Activated gamma-delta T cell (primary cell): ENCODE measurements at places on chromosomes 3 and 15.
A peak's percentile ranks its signal among the peaks of the same experiment; 100 is the strongest.

GRCh38 chr3:107392549-107393165 lies 15.4 kb downstream of the CCDC54 start:
- DNase-seq = no peak

- DNase-seq = no peak
These were observed 25.0 kb upstream of the CYP11A1 start for GRCh38 chr15:74392451-74392830.

DNA sequence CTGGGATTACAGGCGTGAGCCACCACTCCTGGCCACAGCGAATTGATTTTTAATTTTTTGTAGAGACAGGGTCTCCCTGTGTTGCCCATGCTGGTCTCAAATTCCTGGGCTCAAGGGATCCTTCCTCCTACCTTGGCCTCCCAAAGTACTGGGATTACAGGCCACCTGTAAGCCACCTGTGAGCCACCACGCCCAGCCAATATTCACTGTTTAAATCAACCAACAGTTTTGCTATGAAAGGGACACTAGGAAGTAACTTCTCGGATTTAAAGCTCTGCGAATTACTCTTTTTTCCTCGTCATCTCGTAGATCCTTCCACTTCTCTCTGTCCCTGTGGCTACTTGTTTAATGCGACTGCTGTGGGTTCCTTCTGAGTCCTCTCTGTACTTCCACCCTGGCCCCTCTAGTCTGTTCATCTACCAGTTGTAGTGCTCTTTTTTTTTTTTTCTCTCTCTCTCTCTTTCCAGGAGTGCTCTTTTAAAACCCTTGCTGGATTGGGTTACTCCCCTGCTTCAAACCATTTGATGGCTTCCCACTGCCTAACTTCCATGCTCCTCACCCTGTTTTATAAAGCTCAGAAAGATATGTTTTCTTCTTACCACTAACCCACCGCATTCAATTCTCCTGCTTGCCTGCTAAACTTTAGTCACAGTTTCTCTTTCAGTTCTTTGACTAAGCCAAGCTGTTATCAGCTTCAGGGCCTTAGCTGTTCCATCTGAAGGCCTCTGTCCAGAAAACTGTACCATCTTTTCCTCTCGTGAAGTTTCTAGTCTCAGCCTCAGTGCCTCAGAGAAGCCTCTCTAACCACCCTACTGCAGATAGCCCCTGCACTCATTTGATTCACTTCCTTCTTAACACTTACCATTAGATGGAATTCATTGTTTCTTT lies 12.4 kb downstream of the RTF1 start:
- no peak for DNase-seq

GRCh38 chr15:43204016-43204901 lies 16.6 kb downstream of the EPB42 start:
- DNase-seq = no peak

- no peak for DNase-seq
These were observed 12.5 kb downstream of the RASA2 start for GRCh38 chr3:141499284-141499683.

DNA sequence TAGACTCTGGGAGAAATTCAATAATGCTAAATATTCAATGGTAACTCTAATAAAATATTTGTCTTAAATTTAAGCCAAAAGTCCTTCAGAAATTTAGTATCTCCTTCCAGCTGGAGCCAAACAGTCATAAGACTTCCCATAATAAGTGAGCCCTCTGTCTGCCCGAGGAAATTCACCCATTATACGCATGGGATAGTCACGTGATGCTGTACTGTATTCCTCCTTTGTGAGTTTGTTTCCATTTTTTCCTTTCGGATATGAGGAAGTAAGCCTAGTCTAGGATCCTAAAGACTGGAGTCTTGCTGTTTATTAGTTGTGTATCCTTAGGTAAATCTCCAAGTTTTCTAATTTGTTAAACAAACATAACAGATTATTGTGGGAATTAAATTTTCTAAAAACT lies 110.4 kb upstream of the PLAAT1 start:
- DNase-seq = no peak

DNA sequence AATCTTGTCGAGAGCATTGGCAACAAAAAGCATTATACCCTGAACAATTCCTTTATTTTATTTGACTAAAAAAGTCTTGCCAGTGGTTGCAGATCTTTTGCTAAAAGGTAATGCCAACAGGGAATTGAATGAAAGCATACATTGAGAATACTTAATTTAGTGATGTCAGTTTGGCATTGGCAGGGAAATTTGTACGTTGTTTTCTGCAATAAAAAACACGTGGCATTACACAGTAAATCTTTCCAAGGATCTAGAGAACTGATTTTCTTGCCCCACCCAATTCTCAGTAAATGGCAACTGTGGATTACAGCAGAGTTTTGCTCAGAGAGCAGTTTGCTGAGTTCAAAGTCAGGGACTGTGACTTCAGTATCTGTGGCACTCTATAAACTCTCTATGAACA lies 38.3 kb upstream of the IGSF10 start:
- no peak for DNase-seq

- DNase-seq = no peak
These were observed 65.7 kb downstream of the TMCC1 start for GRCh38 chr3:129827765-129828164.

DNA sequence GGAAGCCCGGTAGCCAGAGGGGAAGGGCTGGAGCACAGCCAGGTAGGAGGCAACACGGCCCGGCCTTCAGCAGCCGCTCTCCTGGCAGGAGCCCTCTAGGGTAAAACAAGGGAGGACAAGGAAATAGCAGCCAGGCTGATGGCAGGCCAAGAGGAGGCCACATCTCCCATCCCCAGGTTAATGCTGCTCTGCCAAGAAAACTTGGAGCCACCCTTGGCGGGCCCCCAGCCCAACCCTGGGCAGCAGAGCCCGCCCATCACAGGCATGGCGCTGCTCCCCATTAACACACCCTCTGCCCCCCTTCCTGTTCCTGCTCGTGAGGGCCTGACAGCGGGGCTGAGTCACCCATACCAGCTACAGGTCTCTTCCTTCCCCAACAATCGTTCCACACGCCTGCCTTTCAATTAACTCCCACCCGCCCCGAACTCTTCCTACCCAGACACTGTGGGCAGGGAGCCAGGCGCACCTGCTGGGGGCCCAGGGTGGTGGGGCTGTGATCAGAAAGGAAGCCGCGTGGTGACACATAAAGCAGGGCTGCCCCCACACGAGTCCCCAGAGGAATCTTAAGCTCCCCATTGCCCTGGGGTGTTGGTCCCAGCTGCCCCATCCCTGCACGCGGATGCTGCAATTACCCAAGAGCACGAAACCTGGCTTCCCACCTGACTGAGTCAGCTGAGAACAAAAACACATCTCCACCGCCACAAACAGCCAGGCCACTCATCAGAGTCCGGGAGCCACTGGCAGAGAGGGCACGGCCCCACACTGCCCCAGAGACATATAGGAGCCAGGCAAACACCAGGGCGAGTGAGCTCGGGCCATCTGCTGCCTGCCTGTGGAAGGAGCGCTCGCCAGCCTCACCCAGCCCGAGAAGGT lies at the start of gene C15orf62:
C15orf62 (plus strand) TSS at position 707 of the 873 bp plus-strand sequence. CDS start 516 bp downstream, outside the sequence.
- peak; percentile 46 for DNase-seq

GRCh38 chr3:46539443-46540005 lies 26.6 kb downstream of the LRRC2 start:
- no peak for DNase-seq

DNA sequence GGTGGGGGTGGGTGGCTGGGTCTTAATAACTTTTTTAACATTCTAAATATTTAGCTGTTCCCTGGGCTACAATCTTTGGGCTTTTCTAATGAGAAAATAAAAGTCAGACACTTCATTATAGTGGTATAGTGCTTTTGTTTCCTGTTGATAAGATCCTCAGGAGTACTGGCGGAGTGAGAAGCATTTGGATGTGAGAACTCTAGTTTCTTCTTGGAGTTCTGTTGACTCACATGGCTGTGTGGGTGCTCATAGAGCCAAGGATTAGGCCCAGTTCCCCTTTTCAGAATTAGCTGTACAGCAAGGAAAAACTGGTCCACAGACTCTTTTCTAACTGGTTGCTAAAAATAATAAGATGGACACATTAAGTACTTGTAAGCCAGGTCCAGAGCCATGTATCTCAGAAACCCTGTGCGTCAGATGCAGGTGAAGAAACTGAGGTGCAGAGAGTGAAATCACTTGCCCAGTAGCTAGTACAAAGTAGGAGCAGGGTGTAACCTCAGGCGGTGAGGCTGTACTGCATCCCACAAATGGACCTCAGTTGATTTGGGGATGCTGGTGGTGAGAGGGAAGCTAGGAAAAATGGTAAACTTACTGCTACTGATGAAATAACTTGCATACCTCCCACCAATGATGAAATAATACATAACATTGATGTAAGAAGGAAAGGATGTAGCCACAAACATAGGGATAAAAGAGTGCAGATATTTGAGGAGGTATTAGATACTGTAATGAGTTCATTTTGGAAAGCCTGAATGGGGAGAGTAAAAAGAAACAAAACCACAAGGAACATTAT lies 2.3 kb downstream of the ITPR1 start:
- DNase-seq = no peak

- DNase-seq = no peak
These were observed 215.5 kb downstream of the NR1D2 start for GRCh38 chr3:24160424-24161095.

- DNase-seq = no peak
These were observed 70.5 kb downstream of the PLXNA1 start for GRCh38 chr3:127053450-127053849.

GRCh38 chr3:42070524-42070923 lies 20.6 kb upstream of the TRAK1 start:
- no peak for DNase-seq

GRCh38 chr3:135691240-135691639 lies 274.3 kb upstream of the PPP2R3A start:
- no peak for DNase-seq

DNA sequence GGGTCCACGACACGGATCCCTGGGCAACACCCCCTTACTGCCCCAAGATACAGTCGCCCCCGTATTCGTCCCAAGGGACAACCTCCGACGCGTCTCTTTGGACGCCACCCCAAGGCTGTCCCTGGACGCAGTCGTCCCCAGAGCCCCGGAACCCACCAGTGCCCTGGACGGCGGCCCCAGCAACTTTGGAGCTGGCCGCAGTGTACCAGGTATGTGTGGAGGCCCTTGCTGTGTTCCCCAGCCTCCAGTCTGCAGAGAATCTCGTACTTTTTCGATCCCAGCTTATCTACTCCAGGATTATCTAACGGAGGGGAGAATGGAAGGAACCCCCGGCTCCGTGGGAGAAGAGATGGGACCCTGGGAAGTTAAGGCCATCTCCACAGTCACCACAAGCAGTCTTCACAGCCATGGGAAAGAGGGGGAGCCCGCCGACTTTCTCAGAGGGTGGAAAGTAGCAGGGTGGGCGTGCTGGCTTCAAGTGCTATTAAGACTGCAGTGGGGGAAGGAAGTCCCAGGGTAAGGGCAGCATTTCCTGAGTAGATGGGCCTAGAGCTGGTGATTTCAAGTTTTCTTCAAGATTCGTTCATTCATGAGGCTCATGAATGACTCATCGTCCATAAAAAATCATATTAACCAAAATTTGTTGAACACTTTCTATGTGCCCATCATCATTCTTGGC lies 1.1 kb downstream of the MESP2 start:
- no peak for DNase-seq

- DNase-seq = no peak
These were observed 17.6 kb upstream of the LINGO1 start for GRCh38 chr15:77650265-77650664.

- DNase-seq = no peak
These were observed 392.8 kb downstream of the TIGIT start for GRCh38 chr3:114686621-114687020.

- DNase-seq = no peak
These were observed 120.0 kb downstream of the CYP19A1 start for GRCh38 chr15:51218299-51218938.

DNA sequence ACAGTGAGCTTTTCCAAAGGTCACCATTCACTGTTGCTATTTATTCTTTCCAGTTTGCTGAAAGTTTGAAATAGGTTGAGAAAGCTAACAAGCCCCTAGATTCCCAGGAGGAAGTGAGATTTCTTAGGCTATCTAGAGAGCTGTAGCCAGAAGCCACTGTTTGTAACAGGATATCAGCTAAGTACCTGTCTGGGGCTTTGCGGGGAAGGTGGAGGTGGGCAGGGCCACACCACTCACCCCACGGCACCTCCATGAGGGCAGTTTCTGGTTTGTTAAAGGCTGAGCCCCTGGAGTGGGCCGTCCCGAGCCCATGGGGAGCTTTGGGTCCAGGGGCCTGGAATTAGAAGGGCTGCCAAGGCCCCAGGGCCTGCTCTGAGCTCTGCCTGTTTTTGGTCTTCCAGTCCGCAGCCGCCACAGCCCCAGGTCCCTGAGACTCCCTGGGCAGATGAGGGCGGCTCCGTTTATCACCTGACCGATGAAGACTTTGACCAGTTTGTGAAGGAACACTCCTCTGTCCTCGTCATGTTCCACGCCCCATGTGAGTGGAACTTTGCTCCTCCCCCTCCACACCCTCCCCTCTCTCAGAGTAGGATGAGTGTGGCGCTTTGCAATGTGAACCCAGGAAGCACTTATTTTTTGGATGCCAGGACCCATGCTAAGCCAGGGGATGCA lies 63.4 kb downstream of the PDIA5 start:
- no peak for DNase-seq

DNA sequence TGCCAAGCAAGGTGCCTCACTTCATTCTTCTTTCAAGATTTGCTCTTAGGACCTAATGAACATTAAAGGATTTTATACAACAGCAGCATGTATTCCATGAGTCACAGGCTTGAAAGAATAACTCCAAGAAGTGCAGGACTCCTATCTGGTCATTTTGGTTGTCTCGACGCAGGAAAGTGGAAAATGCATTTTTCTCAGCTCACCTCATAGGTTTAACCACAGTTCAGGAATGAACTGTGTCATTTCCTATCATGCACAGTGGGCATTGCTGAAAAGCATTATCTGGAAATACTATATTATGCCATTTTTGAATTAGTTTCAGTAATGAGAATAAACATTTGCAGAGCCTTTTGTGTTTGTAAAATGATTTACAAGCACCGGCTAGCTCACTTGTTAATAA lies 98.7 kb upstream of the BFSP2 start:
- no peak for DNase-seq

GRCh38 chr3:11050666-11051323 lies 58.2 kb downstream of the SLC6A1 start:
- no peak for DNase-seq

DNA sequence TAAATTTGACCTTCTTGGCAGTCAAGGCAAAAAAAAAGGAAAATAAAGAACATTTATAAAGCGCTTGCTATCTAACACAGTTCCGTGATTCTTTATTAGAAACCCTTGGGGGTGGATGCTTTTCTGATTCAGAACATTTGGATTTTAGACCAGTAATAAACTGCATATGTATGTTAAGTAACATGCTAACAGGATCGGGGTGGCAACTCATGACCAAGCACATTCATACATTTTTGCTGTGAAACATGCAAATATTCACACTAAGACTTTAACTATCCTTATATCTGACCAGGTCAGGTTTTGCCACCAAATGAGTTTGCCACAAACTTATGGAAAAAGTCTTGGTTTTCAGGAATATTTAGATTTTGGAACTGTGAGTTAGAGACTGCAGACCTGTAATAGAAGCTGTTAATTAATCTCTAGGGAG lies 30.4 kb upstream of the KLF13 start:
- no peak for DNase-seq
